ENCODE measurements at places on chromosomes 5 and 9.

- no peak for DNase-seq
Measured at GRCh38 chr5:136199408-136199807, 6.4 kb upstream of the SMIM32 start.

GRCh38 chr5:14283139-14283538, 140.0 kb downstream of the TRIO start:
- no peak for DNase-seq

DNA sequence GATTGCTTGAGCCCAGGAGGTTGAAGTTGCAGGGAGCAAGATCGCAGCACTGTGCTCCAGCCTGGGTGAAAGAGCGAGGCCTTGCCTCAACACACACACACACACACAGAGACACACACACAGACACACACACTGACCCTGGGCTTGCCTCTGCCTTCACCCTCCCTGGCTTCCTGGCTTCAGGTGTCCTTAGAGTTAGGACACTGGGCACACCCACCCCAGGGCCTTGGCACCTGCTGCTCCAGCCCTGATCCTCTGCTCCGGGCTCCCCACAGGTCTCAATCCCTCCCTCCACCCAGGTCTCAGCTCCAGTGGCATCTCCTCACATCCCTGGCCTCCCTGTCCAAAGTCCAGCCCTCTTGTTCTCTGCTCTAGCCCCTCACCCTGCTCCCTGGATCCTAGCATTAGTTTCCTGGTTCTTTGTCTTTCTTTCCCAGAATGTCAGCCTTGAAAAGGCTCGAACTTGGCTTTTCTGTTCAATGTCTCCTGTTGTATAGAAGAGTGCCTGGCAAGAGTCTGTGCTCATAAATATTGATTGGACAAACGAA, 212.9 kb downstream of the C9orf50 start:
- DNase-seq: no peak

GRCh38 chr9:125413579-125413978, 152.0 kb downstream of the GAPVD1 start:
- no peak for DNase-seq

DNA sequence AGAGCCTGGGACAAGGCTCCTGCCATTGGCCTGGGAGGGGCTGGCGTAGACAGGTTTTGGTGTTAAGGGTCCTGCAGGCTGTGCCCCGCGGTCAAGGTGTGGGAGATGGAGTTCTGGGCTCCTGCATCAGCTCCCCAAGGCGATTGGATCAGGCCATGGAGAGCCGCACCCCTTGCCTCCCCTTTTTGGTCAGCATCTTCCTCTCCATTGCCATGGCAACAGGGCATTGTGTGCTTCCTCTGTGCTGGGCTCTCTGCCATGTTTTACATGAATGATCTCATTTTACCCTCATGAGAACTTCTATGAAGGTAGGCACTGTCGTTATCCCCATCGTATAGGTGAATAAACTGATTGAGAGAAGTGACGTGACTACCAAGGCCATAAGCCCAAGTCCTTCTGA, 344.3 kb upstream of the CLINT1 start:
- DNase-seq: no peak

Measured in CD8-positive, alpha-beta memory T cell (primary cell).